ENCODE measurements at places on chromosomes 7 and 10. TPM values are rescaled to one million over a fixed set of nuclear protein-coding genes. Genes with fewer than 3 reads are reported as not detected.

DNA sequence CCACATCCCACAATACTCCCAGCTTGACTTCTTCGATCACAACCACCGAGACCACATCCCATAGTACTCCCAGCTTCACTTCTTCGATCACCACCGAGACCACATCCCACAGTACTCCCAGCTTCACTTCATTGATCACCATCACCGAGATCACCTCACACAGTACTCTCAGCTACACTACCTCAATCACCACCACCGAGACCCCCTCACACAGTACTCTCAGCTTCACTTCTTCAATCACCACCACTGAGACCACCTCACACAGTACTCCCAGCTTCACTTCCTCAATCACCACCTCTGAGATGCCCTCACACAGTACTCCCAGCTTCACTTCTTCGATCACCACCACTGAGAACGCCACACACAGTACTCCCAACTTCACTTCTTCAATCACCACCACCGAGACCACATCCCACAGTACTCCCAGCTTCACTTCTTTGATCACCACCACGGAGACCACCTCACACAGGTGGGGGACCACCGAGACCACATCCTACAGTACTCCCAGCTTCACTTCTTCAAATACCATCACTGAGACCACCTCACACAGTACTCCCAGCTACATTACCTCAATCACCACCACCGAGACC lies 8.6 kb downstream of the MUC3A start:
- DNase-seq, result no peak

GRCh38 chr7:32167256-32167655 lies 97.0 kb upstream of the PDE1C start:
- DNase-seq, result no peak

DNA sequence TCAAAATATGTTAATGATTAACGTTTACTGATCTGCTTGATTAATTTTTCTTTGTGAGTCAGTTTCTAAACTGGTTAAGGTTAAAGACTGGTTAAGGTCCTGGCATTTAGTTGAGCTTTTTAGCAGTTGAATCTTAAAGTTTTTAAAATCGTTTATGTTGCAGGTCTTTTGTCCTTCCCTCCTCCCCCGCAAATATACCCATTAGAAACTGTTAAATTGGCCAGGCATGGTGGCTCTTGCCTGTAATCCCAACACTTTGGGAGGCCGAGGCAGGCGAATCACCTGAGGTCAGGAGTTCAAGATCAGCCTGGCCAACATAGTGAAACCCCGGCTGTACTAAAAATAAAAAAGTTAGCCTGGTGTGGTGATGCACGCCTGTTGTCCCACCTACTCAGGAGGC lies 100.9 kb downstream of the PODXL start:
- no peak for DNase-seq

GRCh38 chr7:27149842-27150567 lies 2.4 kb downstream of the HOXA3 start:
- DNase-seq, result no peak

DNA sequence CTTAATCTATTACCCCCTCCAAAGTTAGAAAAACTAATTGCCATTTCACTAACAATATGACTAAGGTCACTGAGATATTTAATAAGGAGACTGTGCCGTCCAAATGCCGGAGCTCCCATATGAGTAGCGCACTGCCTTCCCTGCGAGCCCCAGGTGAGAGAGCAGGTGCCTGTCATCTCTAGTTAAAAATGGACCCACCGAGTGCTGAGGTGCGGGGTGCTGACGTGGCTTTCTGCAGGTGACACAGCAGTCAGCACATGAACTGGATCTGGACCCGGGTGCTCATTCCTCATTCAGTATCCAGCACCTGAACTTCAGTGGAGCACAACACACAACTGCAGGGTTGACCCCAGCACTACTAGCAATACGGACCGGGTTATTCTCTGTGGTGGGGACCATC lies 138.0 kb upstream of the NPS start:
- no peak for DNase-seq

GRCh38 chr10:51905032-51905431 lies 205.6 kb upstream of the CSTF2T start:
- DNase-seq, result no peak

The SUV39H2 gene
- 2.6 TPM for polyA plus RNA-seq

GRCh38 chr7:77579797-77580196 lies 42.7 kb downstream of the PTPN12 start:
- DNase-seq, result no peak

- no peak for DNase-seq
These were observed 13.9 kb downstream of the PCLO start for GRCh38 chr7:83148776-83149175.

The SLC35G1 gene
- not detected for polyA plus RNA-seq

The CRHR2 gene
- polyA plus RNA-seq, result not detected

The CALML3 gene
- polyA plus RNA-seq, result not detected

GRCh38 chr7:121076350-121077164 lies 88.0 kb downstream of the CPED1 start:
- no peak for DNase-seq

DNA sequence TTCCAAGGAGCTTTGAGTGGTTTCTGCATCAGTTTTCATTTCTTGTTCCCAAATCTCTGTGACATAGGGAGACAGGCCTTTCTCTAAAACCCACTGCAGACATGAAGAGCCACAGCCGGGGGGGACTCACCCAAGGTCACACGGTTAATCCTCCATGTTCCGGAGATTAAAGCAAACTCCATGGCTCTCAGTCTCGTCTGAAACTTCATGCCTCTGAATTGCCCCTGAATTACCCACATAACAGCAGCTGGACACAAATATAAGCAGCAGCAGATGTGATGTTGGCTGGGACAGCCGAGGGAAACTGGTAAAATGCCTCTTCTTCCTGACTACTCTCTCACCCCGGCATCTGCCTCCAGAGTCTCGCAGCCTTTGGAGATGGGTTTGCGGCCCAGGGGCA lies 402.2 kb downstream of the DNAJB6 start:
- DNase-seq, result no peak

GRCh38 chr10:7405637-7406036 lies 5.2 kb downstream of the SFMBT2 start:
- no peak for DNase-seq

The C10orf90 gene
- not detected for polyA plus RNA-seq

GRCh38 chr7:94311515-94311914 lies 83.2 kb upstream of the COL1A2 start:
- no peak for DNase-seq

The AGR2 gene
- polyA plus RNA-seq, result 0.17 TPM

The SAP25 gene
- not detected for polyA plus RNA-seq

The MMRN2 gene
- not detected for polyA plus RNA-seq

The TMEM213 gene
- polyA plus RNA-seq, result not detected

DNA sequence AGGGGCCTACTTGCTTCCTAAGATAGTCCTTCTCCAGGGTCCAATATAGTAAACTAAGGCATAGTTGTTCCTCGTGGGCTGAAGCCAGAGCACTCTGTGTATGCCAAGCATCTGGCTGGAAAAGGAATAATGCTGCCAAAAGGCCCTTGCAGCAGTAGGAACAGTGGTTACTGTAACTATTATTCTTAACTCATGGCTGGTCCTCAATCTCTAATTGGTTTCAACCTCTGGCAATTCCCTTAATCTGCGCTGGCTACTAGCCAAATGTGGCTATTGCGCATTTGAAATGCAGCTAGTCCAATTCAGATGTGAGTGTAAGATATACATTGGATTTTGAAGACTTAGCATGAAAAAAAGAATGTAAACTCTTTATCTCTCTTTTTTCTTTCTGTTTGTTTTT lies 27.8 kb upstream of the LBX1 start:
- no peak for DNase-seq

- DNase-seq, result no peak
These were observed 278.5 kb downstream of the BICC1 start for GRCh38 chr10:58791137-58791536.

DNA sequence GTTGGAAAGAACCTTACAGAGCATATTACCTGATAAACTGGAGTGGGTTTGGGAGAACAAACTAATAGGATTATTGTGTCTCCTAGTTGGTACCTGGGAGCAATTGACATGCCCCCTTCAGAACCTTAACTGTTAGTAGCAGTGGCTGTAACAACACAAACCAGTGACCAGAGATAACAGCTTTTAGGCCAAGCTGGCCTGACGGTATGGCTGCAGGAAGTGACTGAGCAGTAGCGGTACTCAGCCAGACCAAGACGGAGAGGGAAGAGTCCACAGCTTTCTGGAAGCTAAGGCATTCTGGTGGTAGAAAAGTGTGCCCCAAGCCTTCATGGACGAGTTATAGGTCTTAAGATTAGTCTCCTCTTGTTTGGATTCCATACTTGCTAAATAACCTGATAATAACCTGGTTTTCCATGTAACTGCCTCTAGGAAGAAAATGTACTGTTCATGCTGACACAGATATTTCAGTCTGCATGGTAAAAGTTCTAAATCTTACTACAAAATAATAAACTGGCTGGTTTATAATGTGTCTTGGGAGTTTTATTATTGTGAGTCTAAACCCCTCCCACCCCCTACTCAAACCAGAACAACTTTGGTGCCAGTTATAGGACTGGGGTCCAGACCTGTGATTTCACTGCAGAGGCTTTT lies 11.3 kb downstream of the NOLC1 start:
- no peak for DNase-seq

GRCh38 chr10:80032503-80032902 lies 46.0 kb upstream of the TMEM254 start:
- DNase-seq, result no peak

GRCh38 chr10:113897693-113898618 lies 43.5 kb downstream of the NHLRC2 start:
- DNase-seq, result no peak

The ANKRD61 gene
- 0.48 TPM for polyA plus RNA-seq

- DNase-seq, result no peak
These were observed 328.2 kb downstream of the TNS3 start for GRCh38 chr7:47253650-47254080.

GRCh38 chr7:74482629-74483401 lies 29.1 kb downstream of the GTF2IRD1 start:
- DNase-seq, result no peak

GRCh38 chr7:77691892-77692491 lies 4.3 kb upstream of the RSBN1L start:
- no peak for DNase-seq

GRCh38 chr10:47019155-47020145 lies 108.2 kb downstream of the PTPN20 start:
- no peak for DNase-seq

- DNase-seq, result no peak
These were observed 211.9 kb upstream of the VSTM2A start for GRCh38 chr7:54330216-54330800.

DNA sequence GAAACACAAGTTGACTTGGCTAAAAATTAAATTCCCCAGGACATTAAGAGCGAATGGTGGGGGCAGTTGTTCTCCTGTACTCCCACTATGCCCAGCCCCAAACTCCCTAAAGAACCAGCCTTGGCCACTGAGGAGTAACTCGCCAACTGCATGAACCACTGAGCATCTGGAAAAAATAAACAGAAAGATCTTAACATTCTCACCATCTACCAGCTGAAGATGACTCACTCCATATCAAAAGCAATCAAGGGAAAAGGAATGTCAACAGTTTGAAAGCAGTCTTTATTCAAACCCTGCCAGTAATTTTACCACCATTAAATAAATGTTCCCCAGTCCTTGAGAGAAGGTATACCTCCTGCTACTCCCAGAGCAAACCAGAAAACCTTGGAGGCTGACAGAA lies 45.4 kb downstream of the CTTNBP2 start:
- no peak for DNase-seq

GRCh38 chr10:80110986-80111385 lies 21.5 kb upstream of the PLAC9 start:
- no peak for DNase-seq

GRCh38 chr10:102869258-102870198 lies at the start of gene AS3MT:
TSS of gene AS3MT (plus strand) at chr10:102869470. CDS start at chr10:102869593, 123 bp downstream.
- no peak for DNase-seq

DNA sequence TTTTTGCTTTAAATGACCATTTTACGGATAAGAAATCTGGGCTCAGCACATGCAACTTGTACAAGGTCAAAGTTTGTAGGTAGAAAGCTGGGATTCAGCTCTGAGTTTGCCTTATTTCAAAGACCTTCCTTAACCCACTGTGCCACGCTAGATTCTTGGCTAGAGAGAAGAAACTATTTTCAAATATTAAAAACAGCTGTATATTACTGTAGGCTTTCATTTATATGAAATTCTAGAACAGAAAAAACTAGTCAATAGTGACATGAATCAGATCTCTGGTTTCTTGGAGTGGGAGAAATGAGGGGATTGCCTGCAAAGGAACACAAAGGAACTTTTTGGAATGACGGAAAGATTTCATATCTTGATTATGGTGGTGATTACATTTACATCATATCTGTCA lies 53.0 kb upstream of the C1GALT1 start:
- DNase-seq, result no peak

DNA sequence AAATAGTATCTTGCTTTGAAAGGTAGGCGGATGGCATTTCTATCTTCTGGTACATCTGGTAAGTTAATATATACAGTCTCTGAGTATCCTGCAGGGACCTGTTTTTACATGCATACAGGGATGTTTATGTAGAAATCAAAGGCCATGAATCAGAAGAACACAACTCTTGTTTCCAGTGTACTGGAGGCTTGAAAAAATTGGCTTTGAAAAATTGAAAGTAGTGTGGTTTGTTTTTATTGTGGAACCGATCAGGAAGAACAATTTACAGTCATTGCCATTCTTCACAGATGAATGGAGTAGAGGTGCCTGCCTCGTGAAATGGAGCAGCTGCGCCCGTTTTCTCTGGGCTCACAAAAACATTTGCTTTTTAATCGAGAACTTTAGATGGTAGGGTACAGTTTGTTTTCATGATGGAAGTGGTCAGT lies 54.0 kb upstream of the RPA3 start:
- peak; percentile 47 for DNase-seq

The CDH23 gene
- polyA plus RNA-seq, result not detected

- DNase-seq, result no peak
These were observed 58.6 kb downstream of the PCDH15 start for GRCh38 chr10:54742416-54742815.

- DNase-seq, result no peak
These were observed 234.9 kb downstream of the HGF start for GRCh38 chr7:81534996-81535395.

GRCh38 chr7:118059209-118059608 lies 124.8 kb upstream of the LSM8 start:
- DNase-seq, result no peak

The GDI2 gene
- polyA plus RNA-seq, result 482 TPM

DNA sequence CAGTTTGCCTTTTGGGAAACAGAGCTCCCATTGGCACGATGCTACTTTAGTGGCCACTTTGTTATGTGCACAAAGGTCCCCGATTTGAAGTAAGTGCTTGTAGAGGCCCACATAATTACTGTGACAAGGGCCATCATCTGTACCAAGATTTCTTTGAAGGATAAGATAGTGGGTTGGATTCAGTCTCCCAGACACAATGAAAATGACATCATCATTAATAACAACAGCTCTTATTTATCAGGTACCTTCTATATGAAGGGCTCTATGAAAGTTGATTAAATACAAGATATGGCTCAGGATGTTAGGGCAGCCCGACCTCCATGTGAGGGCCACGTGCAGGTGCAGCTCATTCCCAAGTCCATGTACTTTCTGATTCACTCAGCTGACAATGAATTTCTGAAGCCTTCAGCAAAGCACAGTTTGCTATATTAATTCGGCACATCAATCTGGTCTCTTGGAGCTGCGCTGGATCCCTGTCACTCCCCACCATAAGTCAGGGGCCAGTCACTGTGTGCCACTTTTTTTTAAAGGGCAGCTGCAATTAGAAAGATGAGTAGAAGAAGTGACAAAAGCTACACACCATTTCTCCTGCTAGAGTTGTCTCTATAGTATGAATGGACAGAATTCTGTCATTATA lies 140.3 kb downstream of the ABCA13 start:
- DNase-seq, result no peak

The MUC3A gene
- not detected for polyA plus RNA-seq

- DNase-seq, result no peak
These were observed 29.5 kb downstream of the SMNDC1 start for GRCh38 chr10:110275128-110275729.

Data from naive B cell (primary cell).